ENCODE measurements at places on chromosomes 4 and X. TPM values are rescaled to one million over a fixed set of nuclear protein-coding genes. Genes with fewer than 3 reads are reported as not detected.

DNA sequence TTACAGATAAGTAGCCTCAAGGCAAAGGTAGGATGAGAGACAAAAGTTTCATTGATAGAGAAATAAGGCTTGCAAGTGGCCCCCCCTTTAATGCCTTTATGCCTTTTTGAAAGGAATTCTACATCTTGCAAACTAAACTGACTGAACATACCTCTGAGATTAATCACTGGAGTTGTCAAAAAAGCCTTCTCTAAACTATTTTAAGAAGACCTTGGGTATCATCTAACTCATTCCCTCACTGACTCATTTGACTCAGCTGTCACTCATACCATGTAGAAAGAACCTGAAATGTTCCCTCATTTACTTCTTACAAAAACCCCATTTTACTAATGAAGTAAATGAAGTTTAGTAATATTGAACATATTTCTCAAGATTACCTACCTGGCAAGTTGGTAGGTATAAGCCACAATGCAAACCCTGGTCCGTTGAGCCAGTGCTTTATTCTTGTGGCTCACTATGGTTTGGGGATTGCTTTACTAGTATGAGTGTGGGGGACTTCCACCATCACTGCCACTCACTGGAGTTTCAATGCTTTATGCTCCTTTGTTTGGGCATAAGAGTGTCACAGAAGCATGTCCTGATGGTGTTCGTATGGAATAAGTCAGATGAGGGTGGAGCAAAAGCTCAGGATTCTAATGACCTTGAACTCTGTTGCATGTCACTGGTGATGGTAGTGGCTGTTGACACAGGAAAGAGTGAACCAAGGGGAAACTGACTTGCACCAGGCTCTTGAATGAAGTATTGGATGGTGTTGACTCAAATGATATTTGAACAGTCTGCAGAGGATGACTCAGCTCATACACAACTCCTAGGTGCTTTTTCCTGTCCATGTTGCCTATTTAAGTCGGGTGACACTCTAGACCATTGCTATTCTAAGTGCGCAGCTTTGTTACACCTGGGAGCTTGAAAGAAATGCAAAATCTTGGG is 305.5 kb upstream of the EMCN start:
- DNase-seq = no peak

- DNase-seq = no peak
Measured at GRCh38 chrX:9392445-9392844, 72.4 kb upstream of the TBL1X start.

DNA sequence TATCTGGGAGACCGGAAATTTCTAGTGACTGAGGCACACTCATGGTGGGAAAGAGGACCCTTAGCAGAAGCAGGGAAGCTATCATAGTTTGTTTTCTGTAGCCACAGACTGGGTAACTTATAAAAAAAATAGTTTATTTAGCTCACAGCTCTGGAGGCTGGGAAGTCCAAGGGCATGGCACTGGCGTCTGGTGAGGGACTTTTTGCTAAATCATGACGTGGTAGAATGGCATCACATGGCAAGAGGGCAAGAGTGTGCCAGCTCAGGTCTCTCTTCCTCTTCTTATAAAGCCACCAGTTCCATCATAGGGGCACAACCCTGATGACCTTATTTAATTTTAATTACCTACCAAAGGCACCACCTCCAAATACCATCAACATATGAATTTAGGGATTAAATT is 13.3 kb downstream of the APLN start:
- no peak for DNase-seq

- DNase-seq = no peak
Measured at GRCh38 chr4:76980261-76980660, 30.7 kb downstream of the SEPTIN11 start.

DNA sequence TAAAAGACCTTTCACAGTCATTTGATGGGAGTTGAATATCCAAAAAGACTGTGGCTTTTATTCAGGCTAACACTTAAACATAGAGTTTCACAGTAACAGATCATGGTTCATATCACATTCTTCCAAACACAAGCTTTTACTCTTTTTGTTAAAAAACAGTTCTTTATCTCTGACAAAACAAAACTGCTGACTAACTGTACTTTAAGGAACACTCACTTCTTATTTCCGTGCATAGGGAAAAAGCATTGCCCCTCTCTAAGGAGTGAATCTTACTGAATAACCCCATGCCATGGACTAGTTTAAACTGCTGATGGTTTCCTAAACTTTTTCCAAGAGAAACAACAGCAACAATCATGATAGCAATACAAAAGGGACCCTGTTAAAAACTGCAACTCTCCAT is 297.0 kb upstream of the INTU start:
- no peak for DNase-seq

DNA sequence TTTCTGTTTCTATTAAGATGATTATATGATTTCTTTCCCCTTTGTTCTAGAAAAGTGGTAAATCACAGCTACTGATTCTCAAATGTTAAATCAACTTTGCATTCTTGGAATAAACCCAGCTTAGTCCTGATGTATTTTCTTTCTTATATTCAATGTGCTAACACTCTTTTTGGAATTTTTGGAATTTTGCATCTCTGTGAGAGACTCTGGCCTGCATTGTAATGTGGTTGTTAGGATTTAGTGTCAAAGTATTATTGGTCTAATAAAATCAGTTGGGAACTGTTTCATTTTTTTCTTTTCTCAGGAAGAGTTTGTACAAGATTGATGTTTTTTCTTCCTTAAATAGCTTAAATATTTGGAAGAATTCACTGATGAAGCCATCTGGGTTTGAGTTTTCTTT is 109.6 kb downstream of the KIT start:
- DNase-seq = no peak

DNA sequence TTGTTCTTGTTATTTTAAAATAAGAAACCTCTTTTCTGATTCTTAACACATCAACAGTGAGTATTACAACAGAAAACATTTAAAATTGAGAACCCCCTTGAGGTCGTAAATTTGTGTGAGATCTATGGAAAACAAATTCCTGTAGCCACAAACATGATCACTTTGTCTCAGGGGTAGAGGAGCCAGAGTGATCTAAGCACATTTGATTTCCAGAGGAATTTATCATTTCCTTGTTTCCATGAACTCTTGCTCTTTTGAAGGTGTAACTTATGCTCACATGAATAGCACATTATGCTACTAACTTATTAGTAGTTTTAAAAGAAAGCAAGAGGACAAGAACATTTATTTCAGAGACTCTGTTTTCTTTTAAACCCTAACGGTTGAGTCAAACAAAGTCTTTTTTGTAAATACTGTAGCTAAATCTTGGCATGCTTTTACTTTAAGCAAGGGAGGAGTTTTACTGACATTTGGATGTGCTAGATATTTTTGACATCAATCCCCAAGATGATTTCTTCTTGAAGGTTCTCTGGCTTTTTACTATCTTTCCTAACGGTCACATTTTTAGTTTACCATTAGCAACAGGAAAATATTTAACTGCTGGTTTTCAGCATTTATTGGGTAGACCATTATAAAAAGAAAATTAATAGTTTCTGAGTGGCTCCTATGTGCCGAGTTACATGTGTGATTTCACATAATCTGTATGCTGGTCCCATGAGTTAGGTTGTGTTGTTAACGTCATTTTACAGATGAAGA is 27.9 kb upstream of the ZCCHC12 start:
- DNase-seq = no peak

DNA sequence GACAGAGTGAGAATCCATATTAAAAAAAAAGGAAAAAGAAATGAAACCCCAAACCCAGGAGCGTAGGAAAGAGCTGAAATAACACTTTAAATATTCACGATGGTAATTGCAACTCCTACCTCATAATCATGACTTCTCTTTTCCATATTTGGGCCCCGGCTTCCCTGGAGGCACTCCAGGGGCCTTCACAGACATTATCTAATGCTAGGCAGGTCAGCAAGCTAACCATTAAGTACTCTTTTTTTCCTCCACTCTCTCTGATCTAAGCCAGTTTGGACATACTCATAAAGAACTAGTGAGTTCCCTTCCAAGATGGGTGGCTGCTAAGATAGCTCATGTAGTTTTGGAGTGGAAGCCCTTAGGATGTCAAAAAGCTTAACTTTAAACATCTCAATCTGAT is 83.2 kb downstream of the SH3KBP1 start:
- DNase-seq = no peak

GRCh38 chr4:150949943-150950342 is 65.1 kb downstream of the LRBA start:
- no peak for DNase-seq

Gene FHIP1A
- total RNA-seq = not detected

Gene KIAA1210
- total RNA-seq = not detected

Gene NAA11
- total RNA-seq = not detected

Gene PCDH11X
- not detected for total RNA-seq

All from natural killer cell (primary cell).